ENCODE measurements at places on chromosomes 2 and 18.

GRCh38 chr18:12639990-12640880 is 17.7 kb downstream of the SPIRE1 start:
- DNase-seq: no peak

DNA sequence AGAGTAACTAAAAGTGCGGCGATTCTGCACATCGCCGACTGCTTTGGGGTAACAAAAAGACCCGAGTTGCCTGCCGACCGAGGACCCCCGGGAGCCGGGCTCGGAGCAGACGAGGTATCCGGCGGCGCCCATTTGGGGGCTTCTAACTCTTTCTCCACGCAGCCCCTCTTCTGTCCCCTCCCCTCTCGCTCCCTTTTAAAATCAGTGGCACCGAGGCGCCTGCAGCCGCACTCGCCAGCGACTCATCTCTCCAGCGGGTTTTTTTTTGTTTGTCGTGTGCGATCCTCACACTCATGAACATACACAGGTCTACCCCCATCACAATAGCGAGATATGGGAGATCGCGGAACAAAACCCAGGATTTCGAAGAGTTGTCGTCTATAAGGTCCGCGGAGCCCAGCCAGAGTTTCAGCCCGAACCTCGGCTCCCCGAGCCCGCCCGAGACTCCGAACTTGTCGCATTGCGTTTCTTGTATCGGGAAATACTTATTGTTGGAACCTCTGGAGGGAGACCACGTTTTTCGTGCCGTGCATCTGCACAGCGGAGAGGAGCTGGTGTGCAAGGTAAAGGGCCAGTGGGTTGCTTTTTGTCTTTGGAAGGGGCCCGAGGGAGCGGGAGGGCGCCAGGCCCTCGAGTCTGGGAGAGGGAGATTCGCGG is 1.4 kb downstream of the TRIB2 start:
- no peak for DNase-seq

GRCh38 chr2:69798290-69798908 is 31.1 kb upstream of the GMCL1 start:
- peak; percentile 27 for DNase-seq

DNA sequence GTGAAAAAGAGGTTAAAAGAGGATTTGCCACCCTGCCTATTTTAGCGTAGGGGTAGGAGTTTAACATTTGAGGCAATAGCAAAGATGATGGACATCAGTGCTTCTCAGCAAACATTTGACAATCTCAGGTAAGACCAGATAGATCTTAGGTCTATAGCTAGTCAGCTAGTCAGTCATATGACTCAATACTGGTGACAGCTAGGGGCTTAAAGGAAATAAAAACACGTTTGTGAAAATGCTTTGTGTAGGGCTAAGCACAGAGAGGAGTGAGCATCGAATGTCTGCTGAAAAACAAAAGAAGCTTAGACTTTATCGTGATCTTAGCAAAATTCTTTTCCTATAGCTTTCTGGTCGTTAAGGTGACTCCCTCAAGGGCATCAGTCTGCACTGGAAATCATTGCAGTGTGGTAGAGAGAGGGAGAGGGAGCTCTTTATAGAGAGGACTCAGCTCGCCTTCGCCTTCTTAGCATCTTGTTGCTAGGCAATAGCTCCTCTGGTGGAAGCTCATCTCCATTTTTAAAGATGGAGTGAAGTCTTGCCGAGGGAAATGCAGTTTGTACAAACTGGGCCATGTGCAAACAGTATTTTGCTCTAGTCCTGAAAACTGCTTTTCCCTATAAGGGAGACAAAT is 62.8 kb upstream of the SLC38A11 start:
- no peak for DNase-seq

DNA sequence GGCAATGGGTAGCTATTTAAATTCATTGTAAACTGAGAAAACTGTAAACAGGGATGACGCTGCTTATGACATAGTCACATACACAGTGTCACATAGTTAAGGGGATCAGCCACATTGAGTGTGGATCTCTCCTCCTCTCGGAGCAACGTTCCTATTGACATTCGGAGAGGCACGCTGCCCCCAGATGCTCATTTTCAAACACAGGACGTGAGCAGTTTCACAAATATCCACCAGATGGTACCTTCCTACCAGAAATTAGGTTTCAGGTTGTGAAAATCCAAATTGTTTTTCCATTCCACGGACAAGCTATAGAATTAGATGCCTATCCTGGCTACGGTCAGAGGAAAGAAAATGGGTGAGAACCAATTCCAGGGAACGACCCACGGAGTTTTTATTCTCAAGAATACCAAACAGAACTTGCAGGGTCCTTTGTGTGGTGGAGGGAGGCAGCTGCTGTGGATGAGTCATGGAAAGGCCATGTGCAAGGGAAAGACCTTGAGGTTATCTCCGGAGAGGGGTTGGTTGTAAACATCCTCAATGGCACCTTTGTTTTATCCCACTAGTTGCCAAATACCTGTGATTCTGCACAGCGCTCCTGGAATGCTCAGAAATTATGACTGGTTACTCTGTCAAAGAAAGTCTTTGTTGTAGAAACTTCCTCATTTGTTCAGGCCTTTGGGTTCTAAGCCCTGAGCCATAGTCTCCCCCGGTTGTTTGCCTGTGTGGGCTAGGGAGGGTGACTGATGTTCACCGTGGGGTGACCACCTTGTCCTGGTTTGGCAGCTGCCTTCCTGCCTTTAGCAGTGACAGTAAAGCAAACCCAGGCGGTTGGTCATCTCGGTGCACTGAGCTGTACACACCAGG is 88.0 kb downstream of the ACTR3 start:
- no peak for DNase-seq

DNA sequence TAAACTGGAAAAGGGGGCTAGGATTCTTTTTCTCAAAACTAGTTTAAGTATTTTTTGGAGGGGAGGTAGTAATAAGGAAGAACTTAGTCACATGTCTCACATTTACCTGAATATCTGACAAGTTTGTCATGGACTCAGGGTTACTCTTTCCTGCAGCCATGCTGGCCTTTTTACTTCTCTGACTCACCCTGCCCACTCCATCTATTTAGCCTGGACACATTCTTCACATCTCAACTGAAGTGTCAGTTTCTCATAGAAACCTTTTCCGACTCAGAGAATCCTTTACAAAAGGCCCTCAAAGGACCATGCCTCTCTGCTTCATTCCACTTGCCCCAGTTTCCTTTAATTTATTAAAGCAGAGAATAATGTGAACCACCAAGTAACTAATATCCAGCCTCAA is 42.6 kb downstream of the SCN7A start:
- DNase-seq: no peak

DNA sequence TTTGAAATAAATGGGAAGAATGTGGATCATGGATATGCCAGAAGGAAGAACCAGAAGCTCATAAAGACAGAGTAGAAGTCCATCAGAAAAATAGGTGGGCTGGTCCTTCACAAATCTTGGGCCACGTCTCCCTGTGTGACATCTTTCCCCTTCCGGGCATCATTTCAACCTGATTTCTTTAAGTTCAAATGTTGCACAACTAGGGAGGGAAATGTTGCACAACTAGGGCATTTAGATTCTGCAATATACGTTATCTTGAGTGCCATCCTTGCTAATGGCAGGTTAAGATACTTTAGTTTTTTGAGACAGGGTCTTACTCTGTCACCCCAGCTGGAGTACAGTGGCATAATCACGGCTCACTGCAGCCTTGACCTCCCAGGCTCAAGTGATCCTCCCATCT is 129.6 kb downstream of the CERS6 start:
- no peak for DNase-seq

DNA sequence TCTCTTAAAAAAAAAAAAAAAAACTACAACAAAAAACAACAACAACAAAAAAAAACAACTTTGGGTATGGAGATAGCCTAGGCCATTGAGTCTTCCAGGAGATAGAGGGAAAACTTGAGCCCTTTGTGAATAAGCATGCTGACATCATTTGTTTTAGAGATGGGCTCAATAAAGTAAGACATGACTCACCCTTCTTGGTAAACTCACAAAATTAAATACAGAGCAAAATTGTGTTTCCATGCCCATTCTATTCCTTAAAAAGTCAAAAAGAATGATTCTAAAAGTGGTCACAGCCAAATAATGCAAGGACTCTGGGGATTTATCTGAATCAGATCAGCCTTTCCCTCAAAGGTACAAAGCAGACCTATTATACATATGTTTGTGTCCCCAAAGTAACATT is 117.4 kb downstream of the ETAA1 start:
- DNase-seq: peak; percentile 39

GRCh38 chr2:23588106-23588505 is 203.1 kb downstream of the KLHL29 start:
- no peak for DNase-seq

DNA sequence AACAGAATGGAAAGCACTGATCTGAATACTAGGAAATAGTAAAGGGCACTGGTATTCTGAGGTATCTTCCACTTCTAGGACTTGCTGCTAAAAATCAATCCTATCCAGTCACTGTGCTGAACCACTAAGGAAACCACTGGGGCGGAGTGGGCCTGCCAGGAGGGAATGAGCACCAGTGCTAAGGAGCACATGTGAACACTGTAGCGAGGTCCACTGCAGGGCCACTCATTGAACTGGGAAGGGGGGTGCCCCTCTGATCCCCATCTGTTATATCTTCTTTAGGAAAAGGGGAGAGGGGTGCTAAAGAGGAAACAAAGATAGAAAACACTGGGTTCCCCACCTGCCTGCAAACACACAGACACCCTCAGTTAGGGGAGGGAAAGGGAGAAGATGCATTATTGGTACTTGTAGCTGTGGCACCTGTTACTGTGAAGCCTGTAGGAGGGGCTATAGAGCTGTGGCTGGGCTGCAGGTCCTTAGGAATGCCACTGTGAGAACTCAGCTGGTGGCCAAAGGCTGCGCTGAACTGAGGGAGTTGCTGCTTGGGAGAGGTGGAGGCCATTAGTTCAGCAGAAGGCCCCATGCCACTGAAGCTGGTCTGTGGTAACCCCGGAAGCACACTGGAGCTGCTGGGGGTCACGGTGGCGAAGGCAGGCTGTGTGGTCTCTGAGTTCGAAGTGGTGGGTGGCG is 81.8 kb downstream of the INO80D start:
- DNase-seq: no peak

DNA sequence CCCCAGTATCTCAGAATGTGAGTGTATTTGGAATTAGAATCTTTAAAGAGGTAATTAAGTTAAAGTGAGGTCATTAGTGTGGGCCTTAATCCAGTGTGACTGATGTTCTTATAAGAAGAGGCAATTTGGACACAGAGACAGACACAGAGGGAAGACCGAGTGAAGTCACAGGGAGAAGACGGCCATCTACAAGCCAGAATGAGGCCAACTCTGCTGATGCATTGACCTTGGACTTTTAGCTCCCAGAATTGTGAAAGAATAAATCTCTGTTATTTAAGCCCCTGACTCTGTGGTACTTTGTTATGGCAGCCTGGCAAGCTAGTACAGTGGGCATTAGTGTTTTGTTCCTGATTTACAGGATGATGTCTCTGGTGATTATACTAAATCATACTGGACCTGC is 64.6 kb downstream of the LTBP1 start:
- no peak for DNase-seq

- no peak for DNase-seq
These were observed 92.9 kb downstream of the TXNL1 start for GRCh38 chr18:56545464-56545863.

DNA sequence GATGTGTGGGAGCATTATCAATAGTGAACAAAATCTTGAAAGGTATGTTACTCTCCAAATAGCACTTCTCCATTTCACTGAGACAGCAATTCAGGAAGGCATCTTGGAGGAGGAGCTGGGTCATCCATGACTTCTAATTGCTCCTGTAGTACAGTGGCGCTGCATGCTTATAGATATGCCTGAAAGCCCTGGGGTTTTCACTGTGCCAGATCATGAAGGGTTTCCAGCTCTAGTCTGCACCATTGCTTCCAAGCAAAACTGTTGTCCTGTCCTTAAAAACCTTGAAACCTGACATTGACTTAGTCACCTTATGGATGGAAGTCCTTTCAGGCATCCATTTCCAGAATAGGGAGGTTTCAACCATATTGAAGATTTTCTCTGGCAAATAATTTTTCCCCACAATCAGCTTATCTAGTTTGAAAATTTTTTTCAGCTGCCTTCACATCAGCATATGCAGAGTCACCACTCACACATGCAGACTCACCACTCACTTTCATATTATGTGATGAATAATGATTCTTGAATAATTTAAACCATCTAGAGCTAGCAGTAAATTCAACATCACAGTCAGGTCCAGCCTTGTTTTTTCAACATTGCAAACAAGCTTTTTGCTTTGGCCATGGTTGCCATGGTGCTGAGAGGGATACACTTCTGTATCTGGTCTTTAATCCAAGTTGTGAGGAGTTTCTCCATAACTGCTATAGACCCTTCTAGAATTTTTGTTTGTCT is 297.1 kb downstream of the CLIP4 start:
- no peak for DNase-seq

DNA sequence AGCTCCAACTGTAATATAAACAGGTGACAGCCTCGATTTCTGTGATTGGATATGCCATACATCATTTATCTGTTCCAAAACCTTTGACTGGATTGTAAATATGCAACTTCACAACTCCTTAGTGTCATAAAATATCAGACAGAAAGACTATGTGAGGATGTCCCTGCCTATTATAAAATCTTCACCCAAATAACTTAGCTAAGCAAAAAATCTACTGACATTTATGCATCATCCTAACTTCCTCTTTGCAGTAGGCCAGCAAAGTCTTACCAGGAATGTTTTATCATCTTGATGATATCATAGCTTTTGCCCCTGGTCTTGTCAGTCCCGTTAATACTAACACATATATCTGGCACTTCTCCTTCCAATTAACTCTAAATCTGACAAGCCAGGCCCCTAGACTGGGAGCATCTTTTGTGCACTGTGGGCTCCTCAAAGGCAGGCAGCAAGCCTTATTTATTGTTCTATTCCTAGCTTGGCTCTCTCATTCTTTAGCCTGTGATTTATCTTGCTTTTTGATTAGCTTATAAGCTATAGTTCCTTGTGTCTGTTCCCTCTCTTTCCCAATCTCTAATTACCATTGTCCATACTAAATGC is 356.5 kb upstream of the HNMT start:
- no peak for DNase-seq

GRCh38 chr2:26758790-26759321 is 5.2 kb upstream of the SLC35F6 start:
- no peak for DNase-seq

DNA sequence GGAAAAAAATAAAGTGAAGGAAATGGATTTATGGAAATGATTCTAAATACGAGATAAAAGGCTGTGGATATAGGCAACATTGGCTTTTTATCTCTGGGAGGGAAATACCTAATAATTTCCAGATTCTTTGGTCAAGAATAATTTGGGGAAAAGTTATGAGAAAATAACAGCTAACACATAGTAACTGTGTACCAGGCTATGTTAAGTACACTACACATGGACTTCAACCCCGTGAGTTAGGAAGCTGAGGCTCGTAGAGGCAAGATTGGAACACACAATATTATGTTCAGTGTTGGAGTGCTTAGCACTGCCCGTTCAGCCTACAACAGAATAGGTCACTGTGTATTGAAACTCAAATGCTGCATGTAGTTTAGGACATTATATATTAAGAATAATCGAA is 34.3 kb upstream of the GPD2 start:
- DNase-seq: no peak

- DNase-seq: no peak
These were observed 202.7 kb downstream of the CLIP4 start for GRCh38 chr2:29317801-29318485.

- DNase-seq: no peak
These were observed 217.0 kb downstream of the C1D start for GRCh38 chr2:67845621-67846369.

Data from fibroblast of skin of left quadriceps (primary cell).